Activated naive CD4-positive, alpha-beta T cell (primary cell): ENCODE measurements at places on chromosomes 7 and 10.

GRCh38 chr10:32906595-32906994 is 51.4 kb downstream of the ITGB1 start:
- no peak for DNase-seq

GRCh38 chr10:89814278-89814677 is 112.9 kb downstream of the KIF20B start:
- no peak for DNase-seq

GRCh38 chr7:47659664-47660462 is 78.0 kb upstream of the TNS3 start:
- DNase-seq: no peak

DNA sequence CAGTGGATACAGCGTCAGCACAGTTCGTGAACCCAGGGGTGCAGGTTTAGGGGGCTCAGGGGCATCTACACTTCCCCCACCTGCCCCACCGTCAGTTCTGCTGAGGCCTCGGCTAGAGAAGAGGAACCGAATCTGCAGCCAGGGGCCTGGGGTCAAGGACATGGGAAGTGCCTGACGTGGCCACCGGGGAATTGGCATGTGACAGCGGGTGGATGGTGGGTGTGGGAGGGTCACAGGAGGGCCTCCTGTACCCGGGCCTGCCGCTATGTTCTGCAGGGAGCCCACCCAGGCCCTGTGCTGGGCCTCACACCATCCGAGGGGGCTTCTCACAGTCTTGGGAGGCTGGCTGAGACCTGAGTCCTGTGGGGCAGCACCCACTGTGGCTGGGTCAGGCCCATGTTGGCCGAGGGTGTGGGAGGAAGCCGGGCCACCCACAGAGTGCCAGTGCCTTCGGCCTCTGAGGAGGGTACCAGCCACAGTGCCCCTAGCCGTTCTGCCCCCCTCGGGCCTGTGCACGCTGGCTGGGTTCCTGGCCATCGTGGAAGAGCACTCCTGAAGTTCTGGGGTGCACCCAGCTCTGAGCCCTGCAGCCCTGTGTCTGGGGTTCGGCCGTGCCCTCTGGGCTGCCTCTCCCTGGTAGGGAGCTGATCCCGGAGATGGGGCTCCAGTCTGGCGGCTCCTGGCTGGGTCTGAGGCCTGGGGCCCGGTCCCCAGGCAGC is 5.9 kb downstream of the TTYH3 start:
- DNase-seq: no peak
